ENCODE measurements at places on chromosomes 16 and 17. TPM values are rescaled to one million over a fixed set of nuclear protein-coding genes. Genes with fewer than 3 reads are reported as not detected.

The RNF43 gene
- not detected for total RNA-seq

The FOXN1 gene
- total RNA-seq, result not detected

DNA sequence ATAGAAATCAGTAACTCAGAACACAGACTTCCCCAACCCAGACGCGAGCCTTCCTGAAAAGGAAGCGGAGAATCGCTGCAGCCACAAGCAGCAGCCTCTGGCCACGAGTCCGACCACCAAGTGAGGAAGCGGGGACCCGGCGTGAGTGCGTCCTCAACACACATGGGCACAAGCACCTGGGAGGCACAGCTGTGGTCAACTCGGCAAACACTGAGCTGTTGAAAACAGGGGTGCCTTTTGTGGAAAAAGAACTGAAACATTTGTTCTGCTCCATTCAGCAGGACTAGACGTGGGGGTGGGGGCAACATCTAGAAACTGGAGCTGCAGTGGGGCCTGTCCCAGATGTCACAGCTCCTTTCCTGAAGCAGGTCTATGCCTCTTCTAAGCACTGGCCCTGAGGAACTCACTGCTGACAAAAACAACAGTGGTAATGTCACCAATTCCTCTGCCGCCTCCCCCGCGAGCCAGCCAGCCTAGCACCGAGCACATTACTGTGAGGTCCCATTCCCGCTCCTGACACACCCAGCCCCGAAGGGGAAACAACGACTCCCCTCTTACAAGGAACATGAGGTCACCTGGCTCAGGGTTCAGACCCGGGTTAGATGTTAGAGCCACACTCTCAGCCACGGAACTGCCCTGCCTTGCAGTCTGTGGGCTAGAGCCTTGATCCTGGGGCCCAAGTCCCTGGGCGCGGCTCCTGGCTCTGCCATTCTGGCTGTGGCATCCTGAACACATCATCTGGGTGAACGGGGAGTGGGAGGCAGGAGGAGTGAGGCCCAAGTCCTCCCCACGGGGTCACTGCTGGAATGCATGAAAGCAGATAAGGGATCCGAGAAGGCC lies 29.0 kb downstream of the KDM8 start:
- H3K27me3 ChIP-seq, result no peaks in the 10 kb centered on the region
- peaks cover 48% of the 10 kb centered on the region for H3K4me1 ChIP-seq
- H3K36me3 ChIP-seq, result no peaks in the 10 kb centered on the region
- H3K4me3 ChIP-seq, result no peak overlapping the region
- DNase-seq, result peak; percentile 60

DNA sequence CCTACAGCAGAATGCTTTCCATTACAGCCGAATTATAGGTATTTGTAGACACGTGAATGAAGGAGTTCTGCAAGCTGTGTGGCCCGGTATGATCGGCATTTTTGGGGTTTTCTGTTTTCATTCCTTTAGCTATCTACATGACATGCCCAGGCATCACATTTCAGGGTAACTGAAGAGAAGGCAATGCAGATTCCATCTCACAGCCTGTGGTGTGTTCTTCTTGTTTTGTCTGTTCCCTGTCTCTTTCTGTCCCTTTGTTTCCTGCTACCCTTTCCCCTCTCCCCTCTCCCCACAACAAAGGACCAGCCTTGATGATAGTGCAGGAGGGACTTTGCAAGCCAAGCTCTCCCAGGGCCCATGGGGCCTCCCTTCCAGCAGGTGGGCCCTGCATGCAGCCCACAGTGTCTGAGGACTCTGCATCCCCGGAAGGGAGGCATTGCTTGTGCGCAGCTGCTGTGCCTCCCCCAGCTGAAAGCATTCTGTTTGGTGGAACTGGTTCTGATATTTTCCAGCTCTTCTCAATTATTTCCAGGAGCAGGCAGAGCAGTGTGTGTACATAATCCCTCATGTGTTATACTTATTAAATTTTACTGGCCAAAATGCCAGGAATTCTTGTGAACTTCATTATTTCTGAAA lies 207.4 kb downstream of the RPTOR start:
- H3K27me3 ChIP-seq, result no peaks in the 10 kb centered on the region
- peaks cover 24% of the 10 kb centered on the region for H3K36me3 ChIP-seq

DNA sequence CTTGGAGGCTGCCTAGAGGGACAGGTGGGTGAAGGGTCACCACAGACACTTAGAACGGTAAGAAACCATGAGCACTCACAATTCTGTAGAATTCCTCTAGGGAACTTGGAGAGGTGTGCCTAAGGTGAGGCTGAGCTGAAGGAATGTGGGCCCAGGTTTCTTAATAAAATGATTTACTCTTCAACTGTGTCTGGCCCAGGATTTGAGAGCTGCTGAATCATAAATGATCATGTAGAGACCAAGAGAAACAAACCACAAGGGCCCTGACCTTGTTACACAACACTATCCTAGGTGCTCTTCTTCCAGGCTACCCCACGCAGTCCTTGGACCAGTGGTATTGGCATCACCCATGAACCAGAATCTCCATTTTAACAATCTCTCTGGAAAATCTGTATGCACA lies 27.7 kb downstream of the ZNF18 start:
- H3K4me1 ChIP-seq, result no peaks in the 10 kb centered on the region
- H3K4me3 ChIP-seq, result no peak overlapping the region
- H3K27me3 ChIP-seq, result no peaks in the 10 kb centered on the region
- H3K36me3 ChIP-seq, result no peaks in the 10 kb centered on the region
- H3K27ac ChIP-seq, result no peak overlapping the region

DNA sequence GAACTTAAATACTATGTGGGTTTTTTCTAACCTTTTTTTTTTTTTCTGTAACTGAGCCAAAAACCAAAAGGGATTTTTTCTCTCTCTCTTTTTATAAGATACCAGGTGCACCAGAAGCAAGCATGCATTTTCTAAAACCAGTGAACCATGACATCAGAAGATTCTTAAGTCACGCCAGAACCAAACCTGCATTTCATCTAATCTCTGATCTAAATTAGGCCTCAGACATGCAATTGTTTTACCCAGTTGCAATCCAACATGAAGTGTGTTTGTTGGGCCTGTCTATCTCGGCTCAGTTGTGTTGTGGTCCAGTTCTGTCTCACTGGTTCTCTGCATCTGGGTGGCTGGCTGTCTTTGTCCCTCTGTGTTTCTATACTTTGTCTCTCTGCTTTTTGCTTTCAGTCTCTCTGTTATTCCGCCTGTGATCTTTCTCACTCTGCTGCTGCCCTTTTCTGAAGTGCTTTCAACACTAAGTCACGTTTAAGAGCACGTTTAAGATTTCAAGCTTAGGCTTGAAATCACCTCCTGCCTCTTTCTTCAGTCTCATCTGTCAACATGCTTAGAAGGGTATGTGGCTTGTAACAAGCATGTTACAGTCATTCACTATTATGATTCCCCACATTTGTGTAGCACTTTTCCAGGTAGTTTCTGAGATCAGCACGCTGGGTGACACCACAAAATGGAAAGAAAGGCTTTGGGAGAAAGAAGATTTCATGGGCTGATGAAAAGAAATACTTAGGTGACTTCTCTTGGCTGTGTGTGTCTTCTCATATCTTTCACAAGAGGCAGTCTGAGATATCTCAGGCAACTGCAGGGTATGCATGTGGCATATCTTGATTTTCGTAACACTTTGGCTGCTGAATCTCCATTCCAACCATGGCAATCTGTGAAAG lies 488.9 kb downstream of the SHISA9 start:
- H3K36me3 ChIP-seq, result no peaks in the 10 kb centered on the region
- H3K4me3 ChIP-seq, result no peak overlapping the region
- H3K27ac ChIP-seq, result no peak overlapping the region
- DNase-seq, result no peak

DNA sequence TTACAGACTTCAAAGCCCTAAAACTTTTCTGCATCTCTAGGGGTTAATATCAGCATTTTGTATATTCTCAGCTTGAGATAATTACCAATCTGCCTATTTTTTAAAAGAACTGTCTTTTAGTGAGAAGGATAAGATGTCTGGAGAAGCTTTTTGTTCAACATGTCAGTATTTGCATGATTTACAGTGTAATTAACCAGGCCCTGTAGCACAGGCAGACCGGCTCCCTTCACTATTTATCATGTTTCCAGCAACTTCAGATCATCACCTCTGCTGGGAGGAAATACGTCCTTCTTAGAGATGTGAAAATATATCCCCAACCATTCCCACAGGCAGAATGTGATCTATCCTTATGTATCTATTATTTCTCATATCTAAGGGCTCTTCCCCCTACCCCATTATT lies 8.6 kb upstream of the DDX52 start:
- no peaks in the 10 kb centered on the region for H3K36me3 ChIP-seq
- no peak overlapping the region for H3K27ac ChIP-seq
- no peak for DNase-seq

DNA sequence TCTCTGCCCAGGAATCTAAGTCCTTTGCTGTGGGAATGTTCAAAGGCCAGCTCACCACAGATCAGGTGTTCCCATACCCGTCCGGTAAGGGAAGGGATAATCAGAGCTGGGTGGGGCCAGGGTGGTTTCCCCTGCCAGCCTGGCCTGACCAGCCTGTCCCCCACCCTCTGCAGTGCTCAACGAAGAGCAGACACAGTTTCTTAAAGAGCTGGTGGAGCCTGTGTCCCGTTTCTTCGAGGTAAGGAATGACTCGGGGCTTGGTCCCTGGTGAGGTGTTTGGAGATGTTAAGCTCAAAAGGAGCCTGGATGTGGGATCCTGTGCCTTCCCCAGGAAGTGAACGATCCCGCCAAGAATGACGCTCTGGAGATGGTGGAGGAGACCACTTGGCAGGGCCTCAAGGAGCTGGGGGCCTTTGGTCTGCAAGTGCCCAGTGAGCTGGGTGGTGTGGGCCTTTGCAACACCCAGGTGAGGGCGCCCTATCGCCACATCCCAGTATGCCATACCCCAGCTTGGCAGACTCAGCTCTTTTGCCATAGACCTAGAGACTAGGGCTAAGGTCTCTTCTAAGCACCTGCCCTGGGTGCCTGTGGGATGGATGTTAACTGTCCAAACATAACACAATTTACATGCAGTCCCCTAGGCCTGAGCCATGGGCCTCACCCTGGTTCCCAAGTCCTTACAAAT lies 997 bp downstream of the ACADVL start:
- peaks cover 7% of the 10 kb centered on the region for H3K36me3 ChIP-seq
- peaks cover 28% of the 10 kb centered on the region for H3K4me1 ChIP-seq

DNA sequence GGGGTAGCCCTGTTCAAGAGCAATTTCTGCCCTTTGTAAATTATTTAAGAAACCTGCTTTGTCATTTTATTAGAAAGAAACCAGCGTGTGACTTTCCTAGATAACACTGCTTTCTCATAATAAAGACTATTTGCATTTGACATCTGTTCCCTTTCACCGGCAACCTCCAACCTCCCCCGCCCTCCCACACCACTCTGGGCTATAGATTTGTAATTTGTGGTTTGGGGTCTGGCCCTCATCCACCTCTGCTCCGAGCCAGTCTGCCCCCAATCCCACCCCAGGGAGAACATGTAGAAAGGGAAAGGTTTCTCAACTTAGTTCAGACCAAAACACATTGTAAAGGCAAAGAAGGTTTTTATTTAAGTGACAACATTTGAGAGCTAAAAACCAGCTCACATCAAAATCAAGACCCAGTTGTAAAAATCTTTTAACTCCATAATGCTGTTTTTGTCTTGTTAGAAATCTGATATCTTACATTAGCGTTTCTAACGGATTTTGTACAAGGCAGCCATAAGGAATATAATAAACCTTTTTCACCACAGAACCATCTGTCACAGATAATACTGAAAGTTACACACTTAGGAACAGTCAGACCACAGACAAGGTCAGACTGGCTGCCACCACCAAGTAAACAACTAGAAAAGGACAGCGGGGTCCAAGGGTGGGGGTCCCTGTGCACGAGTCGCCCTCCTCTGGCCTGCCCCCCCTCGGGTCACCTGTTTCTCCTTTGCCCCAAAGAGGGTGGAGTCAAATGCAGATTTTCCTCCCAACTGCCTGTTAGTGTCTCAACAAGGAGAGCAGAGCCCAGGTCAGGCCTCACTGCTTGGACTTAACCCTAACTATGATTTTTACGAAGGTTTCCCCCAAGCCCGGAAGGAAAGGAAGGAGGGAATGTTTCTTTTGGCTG lies 6.9 kb downstream of the PIMREG start:
- peaks cover 20% of the 10 kb centered on the region for H3K4me1 ChIP-seq
- no peak overlapping the region for H3K4me3 ChIP-seq
- DNase-seq, result peak; percentile 43
- no peaks in the 10 kb centered on the region for H3K27me3 ChIP-seq
- peaks cover 23% of the 10 kb centered on the region for H3K36me3 ChIP-seq
- peak overlapping the region; percentile 34 for H3K27ac ChIP-seq

DNA sequence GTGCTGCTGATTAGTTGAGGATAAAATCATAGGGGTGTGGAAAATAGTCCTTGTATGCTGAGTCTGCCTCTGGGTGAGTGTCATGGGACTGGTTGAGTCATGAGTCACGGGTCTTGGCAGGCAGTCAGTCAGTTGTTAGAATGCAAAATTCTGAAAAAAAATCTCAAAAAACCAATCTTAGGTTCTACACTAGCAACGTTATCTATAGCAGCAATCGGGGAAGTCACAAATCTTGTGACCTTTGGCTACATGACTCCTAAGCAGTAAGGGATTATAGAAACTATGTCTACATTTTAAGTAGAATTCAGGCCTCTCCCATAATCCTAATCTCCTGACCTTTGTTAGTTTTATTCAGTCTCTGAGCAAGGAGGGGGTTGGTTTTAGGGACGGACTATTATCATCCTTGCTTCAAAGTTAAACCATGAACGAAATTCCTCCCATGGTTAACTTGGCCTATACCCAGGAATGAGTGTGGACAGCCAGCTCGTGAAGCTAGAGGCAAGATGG lies 18.0 kb upstream of the PMFBP1 start:
- H3K4me1 ChIP-seq, result no peaks in the 10 kb centered on the region
- no peaks in the 10 kb centered on the region for H3K27me3 ChIP-seq
- no peaks in the 10 kb centered on the region for H3K36me3 ChIP-seq
- H3K4me3 ChIP-seq, result no peak overlapping the region
- no peak overlapping the region for H3K27ac ChIP-seq
- no peak for DNase-seq

- peaks cover 38% of the 10 kb centered on the region for H3K36me3 ChIP-seq
- H3K27ac ChIP-seq, result peak overlapping the region; percentile 22
- no peak for DNase-seq
Measured at GRCh38 chr16:11835309-11835708, 16.0 kb downstream of the RSL1D1 start.

DNA sequence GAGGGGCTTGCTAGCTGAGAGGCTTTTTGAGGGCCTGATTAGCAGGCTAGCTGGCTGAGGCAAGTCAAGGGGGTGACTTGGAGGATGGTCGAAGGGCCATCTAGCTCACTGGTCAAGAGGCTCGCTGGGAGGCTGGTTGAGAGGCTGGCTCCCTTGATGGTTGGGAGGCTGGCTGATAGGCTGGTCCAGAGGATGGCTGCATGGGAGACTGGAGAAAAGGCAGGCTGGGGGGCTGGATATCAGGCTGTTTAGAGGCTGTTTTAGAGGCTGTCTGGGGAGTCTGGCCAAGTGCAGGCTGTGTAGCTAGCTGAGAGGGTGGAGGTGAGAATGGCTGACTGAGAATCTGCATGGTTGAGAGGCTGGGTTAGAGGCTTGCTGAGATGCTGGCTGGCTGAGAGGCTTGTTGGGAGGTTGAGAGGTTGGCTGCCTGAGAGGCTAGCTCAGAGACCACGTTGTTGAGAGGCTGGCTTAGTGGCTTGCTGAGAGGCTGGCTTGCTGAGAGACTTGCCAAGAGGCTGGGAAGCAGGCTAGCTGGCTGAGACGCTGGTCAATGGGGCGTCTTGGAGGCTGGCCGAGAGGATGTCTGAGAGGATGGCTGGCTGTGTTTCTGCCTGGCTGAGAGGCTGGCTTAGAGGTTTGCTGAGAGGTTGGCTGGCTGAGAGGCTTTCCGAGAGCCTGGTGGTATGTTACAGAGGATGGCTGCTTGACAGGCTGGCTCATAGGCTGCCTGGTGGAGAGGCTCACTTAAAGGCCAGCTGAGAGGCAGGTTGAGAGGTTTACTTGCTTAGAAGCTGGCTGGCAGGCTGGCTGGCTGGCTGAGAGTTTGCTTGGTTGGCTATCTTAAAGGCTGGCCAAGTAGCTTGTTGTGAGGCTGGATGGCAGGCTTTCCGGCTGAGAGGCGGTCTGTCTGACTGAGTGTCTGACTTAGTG lies 36.6 kb upstream of the ACSM2B start:
- H3K27me3 ChIP-seq, result no peaks in the 10 kb centered on the region
- H3K4me1 ChIP-seq, result no peaks in the 10 kb centered on the region
- H3K4me3 ChIP-seq, result no peak overlapping the region
- H3K36me3 ChIP-seq, result no peaks in the 10 kb centered on the region
- DNase-seq, result no peak
